ENCODE measurements at places on chromosomes 3 and 15. TPM values are rescaled to one million over a fixed set of nuclear protein-coding genes. Genes with fewer than 3 reads are reported as not detected.

GRCh38 chr3:22728406-22728805 lies 474.7 kb upstream of the UBE2E2 start:
- no peaks in the 10 kb centered on the region for H3K36me3 ChIP-seq
- H3K4me3 ChIP-seq, result no peak overlapping the region
- H3K27ac ChIP-seq, result no peak overlapping the region
- no peaks in the 10 kb centered on the region for H3K27me3 ChIP-seq
- DNase-seq, result no peak

The MESP2 gene
- total RNA-seq, result not detected

The SERPINI2 gene
- total RNA-seq, result not detected

DNA sequence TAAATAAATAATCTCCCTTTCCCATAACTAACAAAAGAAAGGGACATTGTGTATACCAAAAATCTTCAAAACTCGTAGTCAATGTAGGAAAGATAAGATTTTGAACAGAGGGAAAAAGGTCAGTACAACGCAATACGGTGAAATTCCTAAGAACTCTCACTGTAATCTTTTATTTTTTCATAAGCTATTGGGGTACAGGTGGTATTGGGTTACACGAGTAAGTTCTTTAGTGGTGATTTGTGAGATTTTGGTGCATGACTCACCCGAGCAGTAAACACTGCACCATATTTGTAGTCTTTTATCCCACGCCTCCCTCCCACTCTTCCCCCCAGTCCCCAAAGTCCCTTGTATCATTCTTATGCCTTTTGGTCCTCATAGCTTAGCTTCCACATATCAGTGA lies 718.0 kb downstream of the TBL1XR1 start:
- no peaks in the 10 kb centered on the region for H3K4me1 ChIP-seq
- no peak overlapping the region for H3K27ac ChIP-seq
- H3K36me3 ChIP-seq, result no peaks in the 10 kb centered on the region
- H3K27me3 ChIP-seq, result no peaks in the 10 kb centered on the region

DNA sequence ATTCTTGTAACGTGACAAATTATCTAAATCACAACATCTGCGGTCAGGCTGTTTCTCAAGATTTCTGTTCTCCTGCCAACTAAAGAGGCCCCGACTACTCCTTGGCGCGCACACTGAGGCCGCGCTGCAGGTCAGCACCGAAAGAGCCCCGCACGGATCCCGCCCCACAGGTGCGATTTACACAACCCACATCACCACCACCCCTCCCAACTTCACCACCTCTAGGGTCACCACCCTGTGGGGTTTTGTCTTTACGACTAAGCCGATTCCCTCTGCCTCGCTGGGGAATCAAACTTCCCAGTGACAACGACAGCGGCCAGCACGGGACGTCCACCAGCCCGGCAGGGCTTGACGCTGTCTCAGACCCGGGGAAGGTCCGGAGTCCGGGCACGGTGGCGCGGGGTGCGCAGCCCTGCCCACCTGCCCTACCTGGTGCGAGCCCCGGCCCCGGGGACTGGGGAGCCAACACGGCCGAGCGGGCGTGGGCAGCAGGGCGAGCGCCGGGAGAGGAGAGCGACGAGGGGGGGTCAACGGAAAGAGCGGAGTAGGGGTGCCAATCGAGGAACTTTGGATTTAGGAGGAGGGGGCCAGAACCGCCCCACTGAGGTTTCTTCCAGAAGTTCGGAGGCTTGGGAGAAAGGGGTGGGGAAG lies 764 bp downstream of the UACA start:
- peak overlapping the region; percentile 89 for H3K4me3 ChIP-seq
- H3K4me1 ChIP-seq, result peaks cover 10% of the 10 kb centered on the region
- H3K27me3 ChIP-seq, result no peaks in the 10 kb centered on the region
- no peaks in the 10 kb centered on the region for H3K36me3 ChIP-seq

- DNase-seq, result no peak
- H3K4me1 ChIP-seq, result no peaks in the 10 kb centered on the region
- H3K27me3 ChIP-seq, result no peaks in the 10 kb centered on the region
- no peak overlapping the region for H3K27ac ChIP-seq
- no peaks in the 10 kb centered on the region for H3K36me3 ChIP-seq
These were observed 436.4 kb upstream of the RBMS3 start for GRCh38 chr3:28844298-28845005.

GRCh38 chr3:171404376-171404967 lies 55.7 kb downstream of the TNIK start:
- no peak overlapping the region for H3K4me3 ChIP-seq
- no peaks in the 10 kb centered on the region for H3K36me3 ChIP-seq
- H3K27ac ChIP-seq, result no peak overlapping the region

The P3H2 gene
- total RNA-seq, result 41.7 TPM

DNA sequence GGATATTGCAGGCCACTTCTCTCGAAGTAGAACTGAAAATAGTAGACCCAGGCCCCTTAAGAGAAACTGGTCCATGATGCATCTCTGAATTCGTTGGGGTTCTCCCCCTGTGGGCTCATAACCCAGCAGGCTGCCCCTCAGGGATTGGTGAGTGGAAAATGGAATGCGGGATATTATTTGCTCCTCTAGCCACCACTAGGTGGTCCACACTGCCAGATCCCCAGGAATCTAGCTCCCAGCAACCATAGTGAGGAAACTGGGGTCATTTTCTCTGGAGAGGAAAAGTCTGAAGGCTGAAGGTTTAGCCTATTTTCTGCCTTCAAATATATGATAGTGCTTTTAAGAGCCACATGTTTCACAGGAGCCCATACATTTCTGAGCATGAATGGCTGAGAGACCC lies 6.7 kb downstream of the CX3CR1 start:
- H3K36me3 ChIP-seq, result no peaks in the 10 kb centered on the region
- H3K27ac ChIP-seq, result no peak overlapping the region
- no peaks in the 10 kb centered on the region for H3K4me1 ChIP-seq
- no peak overlapping the region for H3K4me3 ChIP-seq
- no peak for DNase-seq

The GOLGA6L4 gene
- 5.9 TPM for total RNA-seq

GRCh38 chr15:25839638-25840156 lies 23.4 kb downstream of the ATP10A start:
- no peaks in the 10 kb centered on the region for H3K27me3 ChIP-seq
- peaks cover 7% of the 10 kb centered on the region for H3K4me1 ChIP-seq
- H3K27ac ChIP-seq, result no peak overlapping the region
- no peak for DNase-seq

DNA sequence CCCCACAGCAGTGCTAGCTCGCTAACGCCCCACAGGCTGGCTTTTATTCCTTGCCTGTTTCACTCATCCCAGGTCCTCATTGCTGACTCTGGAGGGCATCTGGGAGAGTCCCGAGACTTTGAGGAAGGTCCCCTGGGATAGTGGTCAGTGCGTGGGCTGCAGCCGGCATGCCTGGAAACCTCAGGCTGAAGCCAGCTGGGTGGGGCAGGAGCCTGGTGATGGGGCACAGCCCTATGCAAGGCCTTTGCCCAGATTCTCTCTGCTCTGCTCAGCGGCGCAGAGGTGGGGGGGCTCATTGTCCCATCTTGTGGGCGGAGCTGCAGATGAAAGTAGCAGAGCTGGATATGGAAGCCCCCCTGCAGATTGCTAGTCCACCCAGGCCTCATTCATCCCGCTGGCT lies 55.7 kb upstream of the SMAD6 start:
- no peaks in the 10 kb centered on the region for H3K36me3 ChIP-seq
- no peak for DNase-seq
- H3K27me3 ChIP-seq, result no peaks in the 10 kb centered on the region
- H3K4me3 ChIP-seq, result no peak overlapping the region
- no peak overlapping the region for H3K27ac ChIP-seq

The DISP2 gene
- 0.74 TPM for total RNA-seq

DNA sequence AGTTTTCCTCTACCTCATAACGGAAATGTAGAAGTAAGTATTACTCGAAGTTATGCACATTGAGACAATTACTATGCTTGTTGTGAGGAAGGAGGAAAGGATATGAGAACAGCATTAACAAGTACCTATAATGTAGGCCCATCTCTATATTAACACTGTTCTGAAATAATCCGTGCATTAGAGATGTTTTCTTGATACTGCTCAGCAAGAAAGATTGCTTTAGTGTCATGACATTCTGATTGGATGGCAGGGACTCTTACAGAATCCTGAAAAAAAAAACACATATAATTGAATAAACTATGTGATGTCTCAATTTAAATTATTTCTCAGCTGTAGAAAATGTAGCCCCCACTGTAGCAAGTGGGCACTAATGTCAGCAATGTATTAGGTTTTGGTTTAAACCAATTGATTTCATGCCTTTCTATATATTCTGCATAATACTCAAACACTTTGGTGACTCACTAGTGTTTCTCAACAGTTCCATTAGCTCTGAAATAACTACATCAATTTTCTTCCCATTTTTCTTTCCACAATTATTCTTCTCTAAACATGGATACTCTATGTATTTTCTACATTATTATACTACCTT lies 598.3 kb upstream of the BCHE start:
- no peaks in the 10 kb centered on the region for H3K4me1 ChIP-seq
- no peak overlapping the region for H3K4me3 ChIP-seq
- no peaks in the 10 kb centered on the region for H3K27me3 ChIP-seq

DNA sequence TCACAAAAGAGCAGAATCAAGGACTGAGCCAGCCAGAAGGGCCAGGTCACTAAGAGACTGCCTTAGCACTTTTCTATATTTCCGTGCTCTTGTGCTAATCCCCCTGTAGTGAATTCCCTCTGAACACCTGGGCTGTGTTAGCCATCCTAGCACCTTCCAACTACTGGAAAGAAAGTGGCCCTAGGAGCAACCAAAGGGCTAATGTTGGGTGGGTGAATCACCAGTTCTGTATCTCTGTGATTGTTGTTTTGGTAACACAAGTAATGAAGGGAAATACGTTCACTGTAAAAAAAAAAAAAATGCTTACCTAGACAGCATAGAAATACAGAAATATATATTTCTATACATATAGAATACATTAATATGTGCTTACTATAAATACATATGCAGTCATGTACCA lies 43.9 kb downstream of the PXYLP1 start:
- no peaks in the 10 kb centered on the region for H3K27me3 ChIP-seq
- no peak overlapping the region for H3K27ac ChIP-seq
- no peak for DNase-seq
- no peak overlapping the region for H3K4me3 ChIP-seq
- H3K4me1 ChIP-seq, result peaks cover 4% of the 10 kb centered on the region
- no peaks in the 10 kb centered on the region for H3K36me3 ChIP-seq

- no peak overlapping the region for H3K4me3 ChIP-seq
- H3K4me1 ChIP-seq, result no peaks in the 10 kb centered on the region
- no peak for DNase-seq
- no peaks in the 10 kb centered on the region for H3K27me3 ChIP-seq
- H3K27ac ChIP-seq, result no peak overlapping the region
- no peaks in the 10 kb centered on the region for H3K36me3 ChIP-seq
These were observed 1588.2 kb downstream of the SI start for GRCh38 chr3:163490119-163490518.

DNA sequence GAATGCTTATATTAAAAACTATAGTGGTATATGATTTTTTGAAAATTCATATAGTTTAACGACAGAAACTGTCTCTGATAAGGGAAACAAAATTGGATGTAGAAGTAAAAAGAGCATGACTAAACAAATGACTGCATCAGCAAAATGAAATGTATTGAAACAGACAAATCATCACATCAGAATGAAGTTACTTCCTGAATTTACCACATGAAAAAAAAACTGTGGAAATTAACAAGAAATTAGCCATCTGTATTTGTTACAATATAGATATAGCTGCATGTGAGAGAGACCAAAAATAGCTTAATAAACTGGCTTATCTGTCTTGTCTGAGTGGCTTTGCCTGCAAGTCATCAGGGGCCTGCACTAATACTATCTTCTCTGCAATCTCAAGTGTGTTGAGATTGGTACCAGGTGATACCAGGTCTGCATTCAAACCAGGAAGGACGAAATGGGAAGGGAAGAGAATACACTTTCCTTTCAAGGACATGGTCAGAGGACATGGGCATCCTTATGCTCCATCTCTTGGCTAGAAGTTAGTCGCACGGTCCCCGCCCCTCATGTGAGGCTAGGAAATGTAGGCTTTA lies 388.7 kb downstream of the GRM7 start:
- H3K4me1 ChIP-seq, result no peaks in the 10 kb centered on the region
- no peaks in the 10 kb centered on the region for H3K36me3 ChIP-seq

DNA sequence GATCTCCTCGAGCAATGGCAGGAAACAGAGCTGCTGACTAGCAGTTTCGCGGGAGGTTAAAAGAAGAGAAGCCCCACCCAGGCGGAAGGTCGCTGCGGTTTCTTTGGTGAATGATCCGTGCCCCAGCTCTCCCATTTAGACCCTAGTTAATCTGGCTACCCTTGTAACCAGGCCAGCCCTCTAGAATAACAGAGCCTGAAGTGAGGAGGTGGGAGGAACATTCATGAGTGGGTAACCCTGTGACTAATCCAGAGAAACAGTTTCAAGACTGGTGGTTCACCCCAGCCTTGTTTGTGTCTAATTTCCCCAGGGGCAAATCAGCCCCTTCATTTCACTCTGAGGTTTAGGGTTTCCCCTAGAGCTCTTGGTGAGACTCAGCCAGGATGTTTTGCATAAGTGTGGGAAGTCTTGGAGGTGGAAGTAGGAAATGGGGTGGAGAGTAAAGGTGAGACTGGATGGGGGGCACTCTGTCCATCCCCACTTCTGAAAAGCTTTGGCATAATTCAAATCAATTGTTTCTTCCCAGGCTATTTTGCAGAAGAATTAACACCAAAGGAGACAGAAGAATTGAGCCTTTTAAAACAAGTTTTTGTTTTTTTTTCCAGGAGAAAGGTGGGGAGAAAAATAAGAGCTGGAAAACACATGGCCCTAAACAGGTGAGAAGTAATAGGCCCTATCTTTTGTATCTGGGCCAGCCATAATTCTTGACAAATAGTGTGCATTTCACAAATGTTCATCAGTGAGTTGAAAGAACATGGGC lies 303.1 kb downstream of the RPLP1 start:
- H3K4me1 ChIP-seq, result peaks cover 17% of the 10 kb centered on the region
- no peaks in the 10 kb centered on the region for H3K27me3 ChIP-seq
- H3K27ac ChIP-seq, result no peak overlapping the region
- H3K4me3 ChIP-seq, result no peak overlapping the region
- H3K36me3 ChIP-seq, result no peaks in the 10 kb centered on the region

The TMCO5A gene
- not detected for total RNA-seq

GRCh38 chr3:57100046-57100695 lies 39.7 kb downstream of the SPATA12 start:
- H3K27me3 ChIP-seq, result no peaks in the 10 kb centered on the region
- no peaks in the 10 kb centered on the region for H3K4me1 ChIP-seq
- H3K27ac ChIP-seq, result no peak overlapping the region
- DNase-seq, result no peak

GRCh38 chr15:79185199-79185598 lies 94.6 kb upstream of the RASGRF1 start:
- no peaks in the 10 kb centered on the region for H3K36me3 ChIP-seq
- no peak overlapping the region for H3K27ac ChIP-seq
- no peaks in the 10 kb centered on the region for H3K27me3 ChIP-seq
- no peak overlapping the region for H3K4me3 ChIP-seq
- no peak for DNase-seq

The CACNA1D gene
- 0.74 TPM for total RNA-seq

DNA sequence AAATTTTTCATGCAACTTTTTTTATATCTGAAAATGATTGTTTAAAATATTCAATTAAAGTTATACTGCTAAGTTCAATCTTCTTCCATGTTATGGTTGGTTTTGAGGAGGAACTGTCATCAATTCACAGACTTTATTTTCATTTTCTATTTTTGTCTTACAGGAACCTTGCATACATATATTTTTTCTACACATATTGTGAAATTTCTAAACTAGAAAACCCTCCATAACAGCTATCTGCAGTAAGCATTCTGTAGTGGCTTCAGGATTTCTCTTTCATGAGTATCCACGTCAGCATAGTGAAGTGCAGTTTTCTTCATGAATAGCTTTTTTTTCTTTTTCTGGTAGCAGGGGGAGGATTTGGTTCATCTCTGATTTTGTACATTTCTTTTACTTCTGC lies 48.2 kb downstream of the ATR start:
- no peak overlapping the region for H3K4me3 ChIP-seq
- no peaks in the 10 kb centered on the region for H3K27me3 ChIP-seq
- H3K4me1 ChIP-seq, result no peaks in the 10 kb centered on the region
- no peak for DNase-seq
- no peak overlapping the region for H3K27ac ChIP-seq
